HT1080 (cell line): ENCODE measurements at places on chromosomes 16 and 17.
A peak's percentile ranks its signal among the peaks of the same experiment; 100 is the strongest.

DNA sequence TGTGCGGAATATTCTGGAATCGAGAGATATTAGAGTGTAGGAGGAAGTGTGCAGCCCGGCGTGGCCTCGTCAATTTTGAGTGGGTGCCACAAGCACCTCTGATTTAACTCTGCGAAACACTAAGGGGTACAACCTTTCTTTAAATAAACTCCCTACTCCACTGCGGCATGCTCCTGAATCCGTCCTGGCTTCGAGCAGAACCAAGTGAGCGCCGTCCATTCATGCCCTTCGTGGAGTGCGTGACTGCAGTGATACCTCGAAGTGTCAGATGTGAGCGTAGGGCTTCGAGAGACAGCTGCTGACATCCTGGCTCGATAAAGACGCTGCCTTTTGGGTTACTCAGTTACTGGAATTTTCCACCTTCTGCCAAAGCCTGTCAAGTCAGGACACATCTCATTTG, 128.8 kb downstream of the FOXL1 start:
- no peak for DNase-seq

DNA sequence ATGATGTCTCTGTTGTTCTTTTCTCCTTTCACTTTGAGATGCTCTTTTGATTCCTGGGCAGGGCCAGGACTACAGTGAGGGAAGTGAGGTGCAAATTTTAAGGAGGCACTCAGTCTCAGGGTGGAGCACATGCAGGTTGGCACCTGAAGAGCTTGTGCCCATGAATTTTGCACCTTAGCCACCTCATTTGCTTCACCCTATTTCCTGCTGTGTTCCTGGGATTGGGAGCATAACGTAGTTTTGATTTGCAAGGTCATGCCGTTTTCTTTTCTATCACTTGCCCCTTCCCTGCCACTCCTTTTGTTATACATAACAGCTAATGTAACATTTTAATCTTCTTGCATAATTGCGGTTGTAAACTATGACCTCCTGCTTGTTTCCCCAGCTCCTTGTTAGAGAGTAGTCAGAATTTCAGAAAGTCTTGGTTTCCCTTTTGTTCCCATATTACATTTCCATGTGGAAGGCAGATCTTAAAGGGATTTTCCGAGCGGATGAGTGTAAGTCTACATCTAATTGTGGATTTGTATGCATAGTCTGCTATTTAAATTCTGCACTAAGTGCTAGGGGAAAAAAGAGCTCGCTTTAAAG, 9.8 kb downstream of the PMFBP1 start:
- no peak for DNase-seq

DNA sequence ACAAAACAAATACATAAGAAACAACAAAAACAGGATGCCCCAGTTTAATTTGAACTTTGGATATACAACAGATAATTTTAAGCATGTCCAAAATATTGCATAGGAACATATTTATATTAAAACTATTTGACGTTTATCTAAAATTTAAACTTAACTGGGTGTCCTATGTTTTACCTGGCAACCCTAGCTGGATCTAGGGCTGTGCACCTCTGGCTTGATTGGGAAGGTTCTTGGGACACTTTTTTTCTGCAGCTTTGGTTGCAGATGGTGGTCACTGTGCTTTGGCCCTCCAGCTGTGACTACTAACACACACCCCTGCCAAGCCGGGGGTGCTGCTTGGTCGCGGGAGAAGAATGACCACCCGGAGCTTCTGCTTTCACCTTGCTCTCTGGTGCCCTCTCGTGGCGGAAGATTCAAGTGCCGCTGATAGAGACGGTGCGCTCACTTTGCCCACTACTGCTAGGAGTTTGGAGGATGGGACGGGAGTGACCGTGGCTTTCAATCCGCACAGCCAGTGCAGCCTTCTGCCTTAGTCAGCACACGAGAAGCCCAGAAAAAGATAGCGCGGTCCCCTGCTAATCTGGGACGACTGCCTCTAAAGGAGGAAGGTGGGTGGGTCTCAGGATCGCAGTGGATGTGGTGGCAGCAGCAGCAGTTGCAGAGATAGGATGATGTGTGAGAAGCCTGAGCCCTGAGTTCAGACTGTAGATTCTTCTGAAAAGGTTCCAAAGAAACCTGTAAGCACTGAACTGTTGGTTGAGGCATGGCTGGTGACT, 6.7 kb downstream of the SPACA3 start:
- peak; percentile 52 for DNase-seq

GRCh38 chr16:68066763-68067162, 18.4 kb upstream of the NFATC3 start:
- DNase-seq: no peak

DNA sequence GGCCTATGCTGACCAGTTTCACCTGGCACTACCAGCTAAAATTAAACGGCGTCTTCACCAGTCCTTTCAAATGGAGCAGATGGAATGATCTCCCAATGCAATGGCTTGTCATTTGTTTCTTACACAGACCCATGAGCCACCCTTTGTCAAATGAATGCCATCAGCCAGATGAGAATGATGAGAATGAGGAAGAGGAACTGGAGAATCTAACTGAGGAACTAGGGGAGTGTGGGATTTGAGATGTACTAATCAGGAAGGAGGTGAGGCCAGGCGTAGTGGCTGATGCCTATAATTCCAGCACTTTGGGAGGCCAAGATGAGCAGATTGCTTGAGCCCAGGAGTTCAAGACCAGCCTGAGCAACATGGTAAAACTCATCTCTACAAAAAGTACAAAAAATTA, 116.4 kb downstream of the HS3ST3A1 start:
- DNase-seq: no peak

GRCh38 chr17:78669975-78670518, 92.9 kb upstream of the DNAH17 start:
- no peak for DNase-seq

DNA sequence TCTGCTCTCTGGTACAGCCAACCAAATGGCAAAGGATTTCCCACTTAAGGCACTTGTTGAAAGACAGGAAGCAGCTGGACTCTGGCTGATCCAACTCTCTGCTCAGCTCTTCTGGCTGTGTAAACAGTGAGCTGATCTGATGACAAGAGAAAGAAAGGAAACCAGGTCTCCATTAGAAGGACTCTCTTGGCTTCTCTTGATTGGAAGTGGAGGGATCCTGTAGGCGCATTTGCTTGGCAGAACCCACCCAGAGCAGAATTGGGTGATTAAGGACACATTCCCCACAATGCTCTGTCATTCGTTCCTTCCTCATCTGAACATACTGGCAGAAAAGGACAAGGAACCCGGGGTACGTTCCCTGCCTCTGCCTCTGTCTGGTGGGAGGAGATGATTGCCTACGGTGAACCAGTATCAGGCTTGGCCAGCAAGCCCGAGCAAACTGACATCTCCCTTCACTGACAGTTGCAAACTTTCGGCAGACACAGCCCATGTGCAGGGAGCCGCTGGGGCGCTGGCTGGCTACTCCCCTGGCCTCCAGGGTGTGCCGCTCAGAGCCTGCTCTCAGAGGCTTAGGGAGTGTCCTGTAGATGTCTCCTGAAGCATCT, 29.1 kb downstream of the LDHD start:
- no peak for DNase-seq

GRCh38 chr16:57537194-57537505, 779 bp upstream of the CCDC102A start:
- no peak for DNase-seq

- no peak for DNase-seq
Observed at GRCh38 chr17:28527859-28528258, 21.7 kb downstream of the FOXN1 start.

DNA sequence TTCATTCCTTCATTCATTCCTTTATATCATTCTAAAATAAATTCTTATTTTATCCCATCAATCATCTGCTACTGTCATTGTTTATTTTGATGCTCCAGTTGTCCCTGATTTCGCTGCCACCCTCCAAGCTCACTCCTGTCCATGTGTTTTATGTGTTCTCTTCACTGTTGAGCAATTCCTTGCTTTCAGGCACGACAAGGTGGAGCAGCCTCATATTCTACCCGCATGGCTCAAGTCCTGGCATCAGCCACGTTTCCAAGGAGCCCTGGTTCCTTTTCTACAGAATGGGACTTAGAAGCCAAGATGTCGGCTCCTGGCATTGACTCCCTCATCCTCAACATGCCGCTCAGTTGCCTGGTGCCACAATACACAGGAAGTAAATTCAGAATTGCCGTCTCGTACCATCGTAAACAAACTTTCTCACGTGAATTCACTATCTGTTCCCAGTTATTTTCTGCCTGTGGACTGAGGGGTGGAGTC, 139.0 kb downstream of the RPTOR start:
- no peak for DNase-seq

GRCh38 chr16:74570412-74571301, 36.3 kb downstream of the GLG1 start:
- no peak for DNase-seq

DNA sequence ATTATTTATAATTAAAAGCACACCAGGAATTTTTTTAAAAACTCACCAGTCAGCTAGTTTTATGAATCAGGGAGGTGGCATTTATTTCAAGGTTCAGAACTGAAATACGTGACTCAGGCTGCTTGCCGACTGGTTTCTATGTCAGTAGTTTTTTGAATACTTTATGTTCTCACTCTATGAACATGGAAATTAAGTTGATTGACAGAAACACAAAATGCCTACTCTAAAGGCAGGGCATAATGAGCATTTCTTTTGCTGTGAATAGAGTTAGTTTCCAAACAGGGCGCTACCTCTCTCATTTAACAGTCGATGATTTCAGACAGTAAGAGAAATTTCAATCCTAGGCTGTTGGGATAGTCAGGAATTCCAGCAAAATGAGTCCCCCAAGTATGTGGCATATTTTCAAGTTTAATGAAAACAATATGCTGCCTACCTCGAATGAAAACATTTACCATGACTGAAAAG, 6.7 kb downstream of the HS3ST3B1 start:
- peak; percentile 70 for DNase-seq

- DNase-seq: no peak
Observed at GRCh38 chr16:67016143-67016542, 12.8 kb upstream of the CBFB start.

DNA sequence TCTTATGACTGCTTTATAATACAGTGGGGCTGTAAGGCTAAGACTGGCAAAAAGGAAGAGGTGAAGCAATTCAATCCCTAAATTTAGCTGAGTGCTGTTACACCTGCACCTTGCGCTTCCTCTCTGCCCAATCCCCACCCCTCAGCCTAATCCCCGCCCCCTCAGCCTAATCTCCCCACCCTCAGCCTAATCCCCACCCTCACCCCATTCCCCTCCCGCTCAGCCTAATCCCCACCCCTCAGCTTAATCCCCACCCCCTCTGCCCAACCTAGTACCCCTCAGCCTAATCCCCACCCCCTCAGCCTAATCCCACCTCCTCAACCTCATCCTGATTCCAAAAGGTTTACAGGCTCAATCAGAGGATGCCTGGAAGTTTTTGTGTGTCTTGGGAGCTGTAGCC, 155.5 kb downstream of the PMP22 start:
- DNase-seq: no peak

GRCh38 chr16:61050547-61050946, 985.7 kb downstream of the CDH8 start:
- peak; percentile 4 for DNase-seq

- DNase-seq: no peak
Observed at GRCh38 chr17:38747463-38748148, 530 bp downstream of the PCGF2 start.

DNA sequence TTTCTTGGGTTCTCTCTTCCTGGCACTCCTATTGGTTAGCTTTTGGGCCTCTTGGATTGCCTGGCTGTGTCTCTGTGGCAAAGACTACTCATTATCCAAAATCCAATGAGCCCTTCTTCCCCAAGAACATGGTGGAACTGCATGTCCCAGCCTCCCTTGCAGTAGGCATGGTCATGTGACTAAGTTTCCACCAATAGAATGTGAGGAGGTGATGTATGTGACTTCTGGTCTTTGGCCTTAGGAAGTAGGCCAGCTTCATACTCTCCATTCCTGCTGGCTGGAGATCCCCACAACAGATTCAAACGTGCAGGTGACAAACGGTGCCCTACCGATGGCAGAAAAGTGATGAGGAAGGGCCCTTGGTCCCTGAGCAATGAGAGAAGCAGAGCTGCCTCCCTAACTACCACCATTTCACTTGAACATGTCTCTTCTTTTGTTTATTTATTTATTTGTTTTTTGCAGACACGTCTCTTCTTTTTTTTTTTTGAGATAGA, 17.3 kb upstream of the SPN start:
- peak; percentile 27 for DNase-seq

- DNase-seq: no peak
Observed at GRCh38 chr16:46774743-46775177, 26.6 kb upstream of the MYLK3 start.

GRCh38 chr17:78305801-78306200, 54.1 kb downstream of the SOCS3 start:
- DNase-seq: no peak

- peak; percentile 96 for DNase-seq
Observed at GRCh38 chr16:30698139-30698815, 694 bp upstream of the SRCAP start.

DNA sequence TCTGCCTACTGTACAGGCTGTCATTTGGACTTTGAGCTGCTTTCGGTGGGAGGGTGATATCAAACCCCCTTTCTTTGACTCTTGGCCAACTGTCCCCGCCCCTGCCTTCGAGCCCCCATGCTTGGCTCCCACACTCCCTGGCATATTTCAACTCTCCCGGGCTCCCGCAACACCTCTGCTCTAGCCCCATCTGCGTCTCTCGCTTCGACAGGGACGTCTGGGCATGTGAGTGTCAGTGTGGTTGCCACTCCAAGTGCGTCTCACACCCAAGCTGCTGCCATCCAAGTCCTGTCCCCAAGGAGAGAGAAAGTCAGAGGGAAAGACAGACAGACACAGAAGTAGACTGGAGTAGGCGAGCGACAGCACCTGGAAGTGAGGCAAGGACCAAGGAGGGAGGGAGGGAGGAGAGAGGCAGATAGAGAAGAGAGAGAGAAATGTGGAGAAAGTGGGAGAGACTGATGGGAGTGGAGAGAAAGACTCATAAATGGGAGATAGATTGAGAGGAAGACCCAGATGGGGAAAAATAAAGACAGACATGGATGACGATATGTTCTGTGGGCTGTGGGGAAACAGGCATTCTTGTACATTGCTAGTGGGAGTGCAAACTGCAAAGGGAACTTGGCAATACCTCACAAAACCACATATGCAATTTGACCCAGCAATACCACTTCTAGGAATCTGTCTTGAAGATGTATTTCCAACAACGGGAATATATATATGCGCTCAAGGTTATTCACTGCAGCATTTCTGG, 11.8 kb downstream of the STARD3 start:
- DNase-seq: no peak

- DNase-seq: no peak
Observed at GRCh38 chr16:2809149-2809760, 7.8 kb upstream of the PRSS21 start.
